ACHN (cell line): ENCODE measurements at places on chromosomes 5 and 9.

DNA sequence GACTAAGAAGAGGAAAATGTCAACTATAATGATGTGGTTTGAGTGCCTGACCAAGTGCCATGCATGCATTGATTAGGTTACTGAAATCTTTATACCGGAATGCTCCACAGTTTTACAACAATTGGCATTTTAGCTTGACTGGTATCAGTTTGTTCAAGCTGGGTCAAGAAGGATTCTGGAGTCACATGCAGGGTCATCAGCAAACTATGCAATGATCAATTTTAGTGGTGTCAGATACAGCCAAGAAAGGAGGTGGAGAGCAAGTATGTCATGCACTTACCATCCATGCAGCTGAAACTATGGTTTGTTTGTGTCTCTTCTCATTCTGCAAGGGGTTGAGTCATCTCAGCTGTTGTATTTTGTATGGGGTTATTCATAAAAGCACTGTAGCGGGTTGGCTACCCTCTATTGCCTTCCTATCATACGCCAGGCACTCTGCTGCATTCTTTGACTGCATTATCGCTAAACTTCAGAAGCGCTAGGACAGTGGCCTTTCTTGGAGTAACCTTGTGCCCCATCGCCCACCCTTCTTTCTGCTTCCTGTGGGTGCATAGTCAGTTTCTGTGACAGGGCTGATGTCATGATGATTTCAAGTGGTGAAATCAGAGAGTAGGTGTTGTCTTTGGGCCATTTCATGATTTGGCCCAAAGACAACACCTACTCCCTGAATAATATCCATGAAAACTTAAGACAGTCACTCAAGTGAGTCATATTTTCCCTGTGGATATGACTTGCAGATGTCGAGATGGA is 145.4 kb downstream of the MTX3 start:
- no peak for DNase-seq

GRCh38 chr5:105684799-105685198 is 1985.9 kb downstream of the EFNA5 start:
- DNase-seq = no peak

DNA sequence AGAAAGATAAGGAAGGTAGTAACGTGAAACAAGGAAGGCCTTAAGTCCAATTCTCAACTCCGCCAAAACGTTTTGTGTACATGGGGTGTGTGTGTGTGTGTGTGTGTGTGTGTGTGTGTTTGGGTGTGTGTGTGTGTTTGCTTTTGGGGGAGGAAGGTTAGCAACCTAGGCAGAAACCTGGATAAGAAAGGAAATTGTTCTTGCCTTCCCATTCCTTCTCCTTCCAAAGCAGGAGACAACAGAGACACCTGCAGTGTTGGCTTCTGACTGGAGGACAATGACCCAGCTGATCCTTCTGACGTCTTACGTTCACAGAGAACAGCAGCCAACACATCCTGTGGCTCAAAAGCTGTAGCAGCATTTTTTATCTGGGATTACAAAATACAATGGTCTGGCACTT is 4.1 kb upstream of the CCNG1 start:
- DNase-seq = no peak

GRCh38 chr5:132070460-132071337 is 2.9 kb upstream of the CSF2 start:
- DNase-seq = no peak

DNA sequence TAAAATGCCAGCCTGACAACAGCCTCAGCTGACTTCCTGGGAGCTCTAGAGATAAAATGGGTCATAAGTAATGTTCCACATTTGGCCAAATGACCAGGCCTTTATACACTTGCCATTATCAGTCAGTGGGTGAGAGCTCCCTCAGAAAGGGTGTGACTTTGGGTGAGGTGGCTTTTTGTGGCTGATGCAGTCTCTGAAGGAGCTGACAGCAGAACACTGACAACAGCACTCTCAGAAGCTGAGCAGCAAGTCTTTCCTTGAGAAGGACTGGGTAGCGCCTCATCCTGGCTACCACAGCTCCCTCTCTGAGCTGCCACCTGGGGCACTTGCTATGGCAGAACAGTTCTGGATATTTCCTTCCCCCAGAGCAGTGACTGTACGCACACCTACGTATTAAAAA is 22.0 kb upstream of the GNAQ start:
- no peak for DNase-seq

DNA sequence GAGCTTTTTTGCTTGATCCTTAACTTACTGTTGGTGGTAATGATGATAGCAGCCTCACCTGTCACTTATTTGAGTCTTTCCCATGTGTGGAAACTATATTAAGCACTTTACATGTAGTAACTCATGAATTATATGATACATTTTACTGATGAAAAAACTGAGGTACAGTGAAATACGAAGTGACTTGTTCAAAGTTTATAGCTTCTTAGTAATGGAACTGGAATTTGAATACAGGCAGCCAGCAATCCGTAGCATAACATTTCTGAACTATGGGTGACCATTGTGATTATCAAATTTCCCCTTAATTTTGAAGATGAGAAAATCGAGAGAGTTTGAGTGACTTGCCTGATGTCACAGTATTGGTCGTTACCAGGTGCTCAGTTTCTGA is 17.3 kb downstream of the SCAMP1 start:
- no peak for DNase-seq

DNA sequence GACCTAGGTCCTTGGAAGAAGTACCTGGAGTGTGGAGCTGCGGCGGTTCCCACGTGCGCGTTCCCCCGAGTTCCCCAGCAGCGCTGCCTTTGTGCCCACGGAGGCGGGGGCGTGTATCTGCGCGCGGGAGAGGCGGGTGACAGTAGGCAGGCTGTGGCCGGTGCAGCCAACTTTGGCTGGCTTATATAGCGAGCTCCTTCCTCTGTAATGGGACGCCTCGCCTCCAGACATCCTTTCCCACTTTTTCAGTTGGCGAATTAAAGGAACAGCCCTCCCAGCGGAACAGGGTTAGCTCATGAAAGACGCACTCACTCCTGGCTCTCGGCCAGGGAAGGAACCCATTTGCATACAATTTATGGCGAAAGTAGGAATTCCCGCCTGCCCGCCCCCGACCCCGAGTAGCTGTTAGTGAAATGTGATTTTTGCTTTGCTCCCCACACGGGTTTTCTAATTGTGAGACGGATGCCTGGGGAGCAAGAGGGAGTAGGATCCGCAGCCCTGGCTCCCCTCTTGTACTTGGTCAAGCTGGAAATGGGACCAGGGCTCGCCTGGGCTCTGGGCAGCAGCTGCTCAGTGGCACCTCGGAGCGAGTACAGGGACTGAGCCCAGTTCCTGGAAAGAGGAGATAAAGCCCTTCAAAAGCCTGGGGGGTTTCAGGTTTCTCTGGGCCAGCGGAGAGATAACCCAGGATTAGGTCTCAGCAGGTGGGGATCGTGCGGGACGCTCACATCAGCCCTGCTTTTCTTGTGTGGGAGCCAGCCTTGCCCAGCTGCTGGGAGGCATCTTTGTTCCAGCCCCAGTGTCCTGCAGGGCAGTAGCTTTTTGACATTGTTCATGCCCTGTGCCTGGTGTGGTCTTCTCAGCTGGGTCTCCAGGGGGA is at the start of gene TNC:
TNC (minus strand) TSS at position 159 of the 880 bp plus-strand sequence. CDS start 27,139 bp downstream, outside the sequence.
- peak; percentile 68 for DNase-seq

DNA sequence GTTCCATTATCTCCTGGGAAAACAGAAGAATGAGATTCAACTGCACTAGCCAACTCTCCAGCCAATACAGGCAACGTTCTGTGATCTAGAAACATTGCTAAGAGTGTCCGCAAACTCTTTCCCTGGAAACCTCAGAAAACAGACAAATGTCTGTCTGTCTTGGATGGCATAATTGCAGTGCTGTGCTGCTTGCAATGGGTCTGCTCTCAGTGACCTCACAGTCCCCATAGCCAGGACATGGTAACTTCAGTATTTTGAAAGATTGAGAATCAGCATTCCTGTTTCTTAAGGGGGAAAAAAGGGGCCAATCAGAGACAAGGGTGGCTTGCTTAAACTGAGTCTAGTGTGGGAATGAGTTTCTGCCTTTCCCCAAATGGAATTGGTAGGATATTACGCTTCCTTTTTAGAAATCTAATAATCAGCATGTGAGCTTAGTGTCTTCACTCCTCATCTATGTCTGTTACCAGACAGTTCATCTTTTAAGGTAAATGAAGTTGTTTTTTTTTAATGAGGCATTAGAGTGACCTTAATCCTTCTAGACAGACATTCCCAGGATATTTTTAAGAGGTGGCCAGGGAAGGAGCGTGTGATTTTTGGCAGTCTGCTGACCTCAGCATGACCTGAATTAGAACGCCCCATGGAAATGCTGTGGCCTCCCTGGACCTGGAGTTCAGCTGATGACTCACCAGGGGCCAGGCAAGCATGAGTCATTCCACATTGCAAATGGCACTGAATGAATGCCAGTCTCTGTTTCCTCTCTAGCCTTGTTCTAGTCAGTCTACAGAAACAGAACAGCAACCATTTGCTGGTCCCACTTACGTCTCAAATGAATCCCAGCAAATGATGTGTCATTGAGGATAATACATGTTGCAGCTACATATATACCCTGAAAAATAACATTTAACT is 210.2 kb upstream of the ACTBL2 start:
- peak; percentile 87 for DNase-seq

DNA sequence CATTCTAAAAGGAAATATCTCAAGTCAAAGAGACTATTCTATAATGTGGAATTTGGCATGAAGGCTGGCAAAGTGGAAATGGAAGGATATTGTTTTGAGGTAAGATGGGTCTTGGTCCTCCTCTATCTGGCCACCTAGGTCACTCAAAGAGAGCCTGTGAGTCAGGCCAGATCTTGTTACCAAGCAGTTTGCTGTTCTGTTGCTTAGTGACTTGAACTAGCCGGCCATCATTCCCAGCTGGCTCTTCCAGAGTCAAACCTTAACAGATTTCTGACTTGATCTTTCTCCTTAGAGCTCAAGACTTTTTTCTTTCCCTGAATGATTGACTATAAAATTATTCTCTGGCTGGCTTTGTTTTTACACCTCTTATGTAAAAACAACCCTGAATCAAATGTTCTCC is 136.1 kb downstream of the PDE4D start:
- DNase-seq = no peak

GRCh38 chr9:134226221-134226930 is 62.0 kb upstream of the RNU6ATAC start:
- DNase-seq = no peak

- DNase-seq = no peak
Observed at GRCh38 chr5:91257301-91257700, 125.8 kb downstream of the ARRDC3 start.

GRCh38 chr5:155094455-155094854 is 80.9 kb downstream of the KIF4B start:
- DNase-seq = no peak

- DNase-seq = no peak
Observed at GRCh38 chr5:89342106-89342876, 459.3 kb upstream of the MEF2C start.

DNA sequence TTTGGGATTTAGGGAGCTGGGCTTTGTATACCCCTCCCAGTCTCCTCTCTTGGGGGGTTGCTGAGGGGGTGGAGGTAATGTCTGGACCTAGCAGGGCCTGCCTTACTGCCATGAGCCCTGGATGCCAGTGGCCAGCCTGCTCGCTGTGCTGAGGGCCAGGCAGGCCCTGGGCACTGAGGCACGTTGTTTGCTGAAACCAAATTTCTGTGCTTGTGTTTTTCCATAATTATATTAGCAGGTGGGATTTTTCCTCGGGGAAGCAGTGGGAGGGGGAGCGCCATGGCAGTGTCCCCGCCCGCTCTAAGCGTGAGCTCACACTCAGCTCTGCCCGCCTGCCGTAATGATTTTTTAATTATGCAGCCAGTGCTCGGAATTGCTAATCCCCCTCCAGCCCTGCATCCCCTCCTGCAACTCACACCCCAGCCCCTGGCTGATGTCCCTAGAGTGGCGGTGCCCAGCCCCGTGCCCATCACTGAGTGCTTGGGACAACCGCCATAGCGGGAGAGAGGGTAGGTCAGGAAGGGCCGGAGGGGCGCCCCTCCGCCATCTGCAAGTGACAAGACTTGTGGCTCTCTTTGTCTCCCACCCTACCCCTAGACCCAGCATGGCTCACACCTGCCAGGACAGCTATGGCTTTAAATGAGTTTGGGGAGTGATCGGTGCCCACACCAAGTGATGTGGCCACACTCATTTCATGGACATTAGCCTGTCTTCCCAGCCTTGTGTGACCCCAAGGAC is 20.9 kb downstream of the CXXC5 start:
- no peak for DNase-seq

- no peak for DNase-seq
Observed at GRCh38 chr5:1187234-1187949, 14.0 kb upstream of the SLC6A19 start.

DNA sequence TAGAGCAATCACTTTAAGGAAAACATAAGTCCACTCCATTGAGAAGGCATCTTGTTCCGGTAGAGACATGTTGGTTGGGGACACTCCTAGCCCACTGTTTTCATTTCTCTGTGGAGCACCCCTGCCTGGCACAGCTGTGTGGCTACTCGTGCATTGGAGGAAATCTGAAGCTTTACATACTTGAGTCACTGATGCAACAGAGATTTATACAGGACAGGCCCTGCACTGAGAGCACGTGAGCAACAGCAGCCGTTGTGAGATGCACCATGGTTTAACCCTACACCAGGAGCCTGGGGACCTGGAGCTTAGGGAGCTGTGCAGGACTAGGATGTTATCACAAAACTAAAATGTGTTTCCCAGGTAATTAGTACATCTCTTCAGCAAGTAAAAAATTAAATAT is 230.7 kb upstream of the IRX1 start:
- no peak for DNase-seq

- DNase-seq = no peak
Observed at GRCh38 chr5:175079707-175080106, 355.3 kb downstream of the MSX2 start.

- no peak for DNase-seq
Observed at GRCh38 chr9:132732326-132733259, 62.3 kb downstream of the GTF3C4 start.

GRCh38 chr5:41908374-41909079 is 4.4 kb downstream of the RIMOC1 start:
- DNase-seq = peak; percentile 29

GRCh38 chr5:4099386-4099785 is 503.8 kb downstream of the IRX1 start:
- no peak for DNase-seq

DNA sequence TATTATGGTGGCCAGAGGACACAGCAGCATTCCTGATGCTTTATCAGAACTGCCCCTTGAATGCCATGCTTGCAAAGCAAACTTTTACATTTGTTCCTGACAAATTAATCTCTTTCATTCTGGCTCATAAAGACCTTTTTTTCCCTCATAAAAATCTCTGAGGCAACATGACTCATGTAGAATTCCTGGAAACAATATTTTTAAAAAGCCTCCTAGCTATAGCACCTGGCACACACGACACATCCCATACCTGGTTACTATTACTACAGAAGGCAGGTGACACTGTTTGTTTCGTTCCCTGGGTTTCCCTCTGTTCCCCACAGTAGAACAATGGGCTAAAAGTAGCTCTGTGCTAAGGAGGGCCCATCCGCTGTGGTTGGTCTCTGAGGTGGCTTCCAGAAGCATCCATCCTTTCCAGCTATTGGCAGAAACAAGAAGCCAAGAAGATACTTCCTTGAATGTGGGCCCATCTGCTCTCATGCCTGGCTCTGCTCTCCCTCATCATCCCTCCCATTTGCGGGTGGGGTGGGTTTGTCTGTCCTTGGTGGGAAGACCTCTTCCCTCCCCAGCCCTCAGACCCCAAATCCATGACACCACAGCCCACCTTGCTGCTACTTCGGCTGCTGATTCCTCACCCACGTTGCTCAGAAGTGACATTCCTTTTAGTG is 59.1 kb downstream of the GALNT12 start:
- no peak for DNase-seq

GRCh38 chr5:54524704-54525103 is 7.1 kb downstream of the SNX18 start:
- DNase-seq = no peak
